ENCODE measurements at places on chromosomes 3 and 15.

DNA sequence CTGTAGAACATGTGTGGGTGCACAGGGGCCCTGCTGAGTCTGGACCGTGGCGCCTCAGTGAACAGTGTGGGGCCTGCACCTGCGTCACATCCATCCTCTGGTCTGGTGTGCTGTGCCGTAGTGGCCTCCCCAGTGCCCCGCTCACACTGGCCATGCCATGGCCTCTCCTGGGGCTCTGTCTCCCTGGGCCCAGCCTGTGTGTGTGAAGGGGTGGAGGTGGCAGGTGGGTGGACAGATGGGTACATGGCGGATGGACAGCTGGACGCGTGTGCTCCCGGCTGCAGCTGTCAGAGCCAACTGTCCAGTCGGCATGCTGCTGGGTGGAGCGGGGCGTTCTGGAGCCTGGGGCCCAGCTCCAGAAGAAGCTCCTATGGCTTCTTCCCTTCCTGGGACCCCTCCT is 17.8 kb downstream of the PLXNA1 start:
- no peak for DNase-seq

DNA sequence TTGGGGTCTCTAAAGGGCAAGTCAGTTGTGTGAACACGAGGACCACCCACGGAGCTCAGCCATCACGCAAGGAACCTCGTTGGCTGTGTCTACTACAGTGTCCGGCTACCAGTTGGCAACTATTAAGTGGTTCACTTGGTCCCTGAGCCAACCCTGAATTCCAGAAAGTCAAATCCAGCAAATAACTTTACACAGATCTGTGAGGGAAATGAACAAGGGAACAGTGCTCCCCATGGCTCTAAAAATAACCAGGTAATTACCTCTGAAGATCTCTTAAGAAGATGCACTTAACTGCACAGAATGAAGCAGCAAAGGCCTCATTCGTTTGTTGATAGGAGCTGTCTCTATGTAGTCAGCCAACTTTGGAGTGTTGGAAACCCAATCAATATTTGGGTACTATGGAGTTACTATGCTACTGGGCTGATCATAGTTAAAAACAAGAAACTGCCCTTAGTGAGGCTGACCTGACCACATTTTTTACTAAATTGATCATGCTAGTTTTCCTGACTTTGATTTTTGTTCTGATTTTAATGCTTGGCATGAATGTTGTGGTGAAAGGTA is 219.1 kb upstream of the LRIG1 start:
- no peak for DNase-seq

- DNase-seq = no peak
Observed at GRCh38 chr3:52979190-52979983, 66.5 kb downstream of the SFMBT1 start.

- no peak for DNase-seq
Observed at GRCh38 chr3:185532901-185533300, 19.5 kb downstream of the LIPH start.

GRCh38 chr3:139677388-139678155 is at the start of gene NMNAT3:
Gene NMNAT3, minus strand, starts transcription at chr3:139677972. Its CDS starts 50,248 bp downstream, at chr3:139627724.
- DNase-seq = peak; percentile 55

GRCh38 chr15:50764461-50765194 is 878 bp downstream of the SPPL2A start:
- no peak for DNase-seq

- no peak for DNase-seq
Observed at GRCh38 chr3:177448987-177449359, 251.7 kb upstream of the TBL1XR1 start.

DNA sequence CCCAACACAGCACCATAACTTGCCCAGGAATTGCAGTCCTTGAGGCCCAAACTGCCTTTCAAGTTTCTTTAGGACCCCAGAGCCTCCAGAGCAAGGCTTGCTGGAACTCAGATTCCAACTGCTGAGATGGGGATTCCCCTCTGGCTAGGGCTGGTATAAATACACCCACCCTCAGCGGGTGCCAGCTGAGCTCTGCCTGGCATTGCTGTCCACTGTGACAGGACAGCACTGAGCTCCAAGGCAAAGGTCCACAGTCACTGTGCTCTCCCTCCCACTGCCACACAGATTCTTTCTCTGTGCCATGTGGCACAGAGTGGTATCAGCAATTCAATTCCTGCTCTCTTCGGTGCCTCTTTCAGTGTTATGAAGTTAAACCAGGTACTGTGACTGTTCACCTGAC is 304.2 kb upstream of the LMCD1 start:
- DNase-seq = no peak

DNA sequence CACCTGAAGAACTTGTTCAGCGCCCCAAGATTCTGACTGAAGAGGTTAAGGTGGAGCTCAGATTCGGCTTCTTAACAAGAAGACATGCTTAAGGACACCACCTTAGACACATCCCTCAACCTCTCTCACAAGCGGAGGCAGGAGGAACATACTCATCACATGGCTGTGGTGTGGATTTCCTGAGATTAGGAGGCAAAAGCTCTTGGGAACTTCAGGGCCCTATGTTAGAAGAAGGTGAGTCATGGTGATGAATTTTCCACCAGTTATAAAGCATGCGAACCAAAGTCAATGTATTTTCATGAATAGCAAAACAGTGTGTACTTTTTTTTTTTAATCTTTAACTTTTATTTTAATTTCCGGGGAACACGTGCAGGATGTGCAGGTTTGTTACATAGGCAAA is 212.2 kb upstream of the SUCLG2 start:
- DNase-seq = no peak

GRCh38 chr15:66408254-66408653 is 21.5 kb downstream of the MAP2K1 start:
- no peak for DNase-seq

DNA sequence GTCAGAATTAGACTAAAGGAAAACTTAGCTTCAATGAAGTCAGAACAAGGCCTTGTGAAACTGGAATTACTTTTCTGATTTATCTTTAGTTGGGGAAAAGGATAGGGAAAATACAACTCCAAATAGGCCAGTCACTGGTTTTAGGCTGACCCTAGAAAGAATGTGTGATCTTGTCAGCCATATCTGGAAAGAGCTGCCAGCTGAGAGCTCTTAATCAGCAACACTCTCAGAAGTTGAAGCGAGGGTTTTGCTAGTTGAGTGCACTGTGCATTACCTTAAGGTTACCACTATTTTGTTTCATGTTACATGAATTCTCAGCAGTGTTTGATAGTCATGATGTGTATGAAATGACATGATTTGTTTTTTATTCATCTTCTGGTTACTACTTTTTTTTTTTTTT is 905.3 kb upstream of the ALCAM start:
- DNase-seq = no peak

DNA sequence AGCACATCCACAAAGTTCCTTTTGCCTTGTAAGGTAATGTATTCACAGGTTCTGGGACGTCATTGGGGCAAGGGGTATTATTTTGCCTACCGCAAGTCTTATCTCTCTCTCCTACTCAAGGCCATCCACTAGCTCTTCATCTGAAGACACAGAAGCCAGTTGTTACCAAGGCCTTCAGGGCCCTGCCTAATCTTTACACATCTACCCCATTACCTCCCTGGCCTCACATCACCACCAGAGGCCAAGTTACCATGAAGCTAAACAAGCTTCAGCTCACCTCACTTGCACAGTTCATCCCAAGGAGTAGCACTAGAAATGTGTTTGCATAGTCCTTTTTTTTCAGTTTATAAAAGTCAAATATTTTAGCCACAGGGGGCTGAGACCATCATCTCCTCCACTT is 34.1 kb downstream of the ATP8B4 start:
- no peak for DNase-seq

DNA sequence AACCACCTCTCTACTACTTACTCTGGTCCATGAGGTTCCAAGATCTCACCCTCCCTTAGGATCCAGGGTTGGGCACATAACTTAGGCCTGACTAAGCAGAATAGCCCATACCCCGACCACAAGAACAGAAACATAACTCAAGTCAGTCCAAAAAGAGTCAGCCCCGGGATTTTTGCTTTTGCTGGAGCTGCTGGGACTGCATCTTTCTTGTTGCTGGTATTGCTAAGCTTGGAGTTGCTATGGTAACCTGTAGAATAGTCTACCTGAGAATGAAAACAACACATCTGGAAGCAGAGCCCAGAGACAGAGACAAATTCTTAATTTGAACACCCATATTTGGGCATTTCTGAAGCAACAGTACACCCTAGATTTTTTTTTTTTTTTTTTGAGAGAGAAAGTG is 6.5 kb downstream of the RUBCN start:
- no peak for DNase-seq

GRCh38 chr3:69961706-69962439 is 37.7 kb upstream of the SAMMSON start:
- DNase-seq = no peak

DNA sequence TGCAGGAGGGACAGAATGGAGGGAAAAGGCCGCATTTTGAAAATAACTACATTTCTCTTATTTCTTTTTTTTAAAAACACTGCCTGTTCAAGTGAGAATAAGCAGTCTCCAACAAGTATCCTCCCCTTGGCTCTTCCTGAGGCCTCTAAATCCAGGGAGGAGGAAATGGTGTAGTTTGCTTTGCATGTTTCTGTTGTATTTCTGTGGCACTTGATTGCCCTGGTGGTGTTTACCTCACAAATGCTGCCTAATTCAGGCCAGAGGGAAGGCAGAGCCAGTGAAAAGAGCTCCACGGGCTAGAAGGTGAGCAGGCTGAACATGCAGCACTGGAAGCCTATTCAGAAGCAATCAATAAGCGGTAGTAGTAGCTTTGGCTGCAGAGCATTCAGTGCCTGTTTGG is 149.3 kb upstream of the ATP11B start:
- no peak for DNase-seq

DNA sequence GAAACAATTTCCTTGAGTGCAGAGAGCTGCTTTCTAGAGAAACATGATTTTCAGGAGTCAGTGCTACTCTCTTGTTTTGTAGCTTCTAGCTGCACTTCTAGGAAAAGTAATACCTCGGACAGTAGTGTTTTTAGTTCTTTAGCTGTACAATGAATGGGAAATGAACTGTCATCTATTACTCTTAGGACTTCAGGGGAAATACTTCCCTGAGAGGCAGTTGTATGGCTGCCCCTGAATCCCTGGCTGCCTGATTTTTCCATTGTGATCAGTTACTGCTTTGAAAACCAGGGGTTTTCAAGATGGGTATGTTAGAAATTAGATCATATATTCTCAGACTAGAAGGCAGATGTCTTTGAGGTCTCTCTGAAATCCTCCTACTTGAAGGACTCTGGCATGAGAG is 200.3 kb upstream of the SEMA6D start:
- no peak for DNase-seq

GRCh38 chr3:58490860-58491501 is 915 bp upstream of the KCTD6 start:
- DNase-seq = no peak

GRCh38 chr15:86139828-86140227 is 60.2 kb downstream of the AGBL1 start:
- no peak for DNase-seq

- DNase-seq = no peak
Observed at GRCh38 chr3:194130807-194131589, 5.0 kb upstream of the HES1 start.

GRCh38 chr3:167740961-167741587 is 5.6 kb downstream of the SERPINI1 start:
- no peak for DNase-seq

DNA sequence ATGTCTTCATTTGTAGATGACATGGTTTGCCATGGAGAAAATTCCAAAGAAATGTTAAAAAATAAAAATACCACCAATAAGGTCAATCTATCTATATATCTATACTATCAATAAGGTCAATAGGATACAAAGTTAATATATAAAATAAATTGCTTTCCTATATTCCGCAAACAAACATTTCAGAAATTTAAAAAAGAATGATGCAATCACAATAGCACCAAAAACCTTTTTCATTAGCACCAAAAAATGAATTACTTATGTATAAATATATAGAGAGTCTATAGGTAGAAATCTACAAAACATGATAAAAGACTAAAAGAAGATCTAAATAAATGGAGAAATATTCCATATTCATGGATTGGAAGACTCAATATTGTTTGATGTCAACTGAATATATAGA is 22.8 kb upstream of the GOLGA8A start:
- DNase-seq = no peak

GRCh38 chr15:100116416-100117190 is 225.2 kb downstream of the ADAMTS17 start:
- DNase-seq = no peak
